Caudate nucleus (tissue), 63 donors: ENCODE measurements at places on chromosomes 6 and 20.

- DNase-seq = no peak
Observed at GRCh38 chr20:2694519-2694918, 1.9 kb downstream of the EBF4 start.

- no peak for DNase-seq
Observed at GRCh38 chr6:73610444-73611275, 43.1 kb downstream of the SLC17A5 start.

DNA sequence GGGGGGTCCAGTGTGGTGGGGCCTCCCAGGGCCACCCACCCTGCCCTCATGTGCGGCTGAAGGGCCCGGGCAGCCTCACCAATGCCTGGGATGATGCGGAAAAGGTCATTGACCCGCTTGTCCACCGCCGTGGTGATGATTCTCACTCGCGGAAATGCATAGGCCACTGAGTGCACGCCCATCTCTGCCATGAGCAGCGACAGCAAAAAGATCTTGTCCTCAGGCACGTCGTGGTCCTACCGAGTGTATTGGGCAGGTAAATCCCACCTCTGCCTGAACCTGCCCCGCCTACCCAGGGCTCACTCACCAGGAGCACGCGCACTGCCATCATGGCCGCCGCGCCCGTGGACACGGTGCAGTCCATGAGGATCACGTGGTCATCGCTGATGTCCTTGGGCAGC is 16.1 kb downstream of the UCKL1 start:
- DNase-seq = no peak

DNA sequence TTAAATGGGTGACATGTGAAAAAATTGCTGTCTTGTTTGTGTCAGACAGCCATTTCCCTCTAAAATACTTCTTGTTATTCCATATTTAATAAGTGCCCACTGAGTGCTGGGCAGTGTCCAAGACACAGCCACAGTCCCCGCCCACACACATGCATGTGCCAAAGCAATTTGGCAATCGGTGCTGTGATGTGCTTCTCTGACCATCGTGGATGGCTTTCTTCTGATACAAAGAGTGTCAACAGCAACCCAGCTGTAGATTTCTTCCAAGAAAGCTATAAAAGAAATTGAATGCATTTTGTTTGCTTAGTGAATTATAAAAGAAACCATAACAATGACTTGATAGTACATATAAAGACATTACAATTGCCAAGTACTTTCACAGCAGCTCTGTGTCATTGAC is 140.5 kb upstream of the ATXN1 start:
- no peak for DNase-seq

DNA sequence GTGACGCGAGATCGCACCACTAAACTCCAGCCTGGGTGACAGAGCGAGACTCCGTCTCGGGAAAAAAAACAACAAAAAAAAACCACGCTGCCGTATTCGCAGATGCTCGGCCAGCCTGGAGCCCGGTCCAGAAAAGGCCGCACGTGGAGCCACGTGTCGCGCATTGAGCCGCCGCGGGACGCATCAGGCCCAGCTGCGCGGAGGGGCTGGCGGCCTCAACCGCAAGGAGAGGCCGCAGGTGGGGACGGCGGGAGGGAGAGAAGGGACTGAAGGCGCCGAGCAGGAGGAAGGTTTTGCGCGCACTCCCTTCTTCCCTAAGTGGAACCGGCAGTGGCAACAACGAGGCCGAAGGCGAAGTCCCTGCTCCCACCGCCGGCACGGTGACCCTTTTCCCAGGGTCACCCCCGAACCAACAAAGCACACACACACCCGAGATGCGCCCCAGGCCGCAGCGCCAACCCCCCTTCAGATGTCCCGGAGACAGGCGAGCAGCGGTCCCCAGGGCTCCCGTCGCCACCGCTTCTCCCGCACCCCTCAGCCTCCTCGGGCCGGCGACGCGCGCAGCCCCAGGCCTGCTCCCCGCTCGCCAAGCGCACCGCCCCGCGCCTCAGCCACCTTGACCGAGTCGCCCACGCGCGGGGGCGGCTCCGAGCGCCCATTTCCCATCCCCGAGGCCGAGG is 681 bp downstream of the SYCP2 start:
- no peak for DNase-seq

- DNase-seq = no peak
Observed at GRCh38 chr6:109255946-109256640, 126.2 kb downstream of the CD164 start.

- DNase-seq = no peak
Observed at GRCh38 chr20:10192171-10192570, 26.5 kb upstream of the SNAP25 start.

GRCh38 chr20:16803965-16804792 is 56.0 kb downstream of the OTOR start:
- DNase-seq = no peak

DNA sequence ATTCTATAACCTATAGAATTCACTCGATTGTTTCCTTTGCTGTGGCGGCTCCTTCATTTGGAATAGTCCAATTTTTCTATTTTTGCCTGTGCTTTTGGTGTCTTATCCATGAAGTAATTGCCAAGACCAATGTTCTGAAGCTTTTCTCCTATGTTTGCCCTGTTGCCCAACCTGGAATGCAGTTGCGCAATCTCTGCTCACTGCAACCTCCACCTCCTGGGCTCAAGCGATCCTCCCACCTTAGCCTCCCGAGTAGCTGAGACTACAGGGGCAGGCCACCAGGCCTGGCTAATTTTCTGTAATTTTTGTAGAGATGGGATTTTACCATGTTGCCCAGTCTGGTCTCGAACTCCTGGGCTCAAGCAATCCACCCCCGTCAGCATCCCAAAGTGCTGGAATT is 163.5 kb downstream of the OR2B2 start:
- DNase-seq = no peak

- no peak for DNase-seq
Observed at GRCh38 chr6:120214088-120214499, 864.5 kb upstream of the MAN1A1 start.

DNA sequence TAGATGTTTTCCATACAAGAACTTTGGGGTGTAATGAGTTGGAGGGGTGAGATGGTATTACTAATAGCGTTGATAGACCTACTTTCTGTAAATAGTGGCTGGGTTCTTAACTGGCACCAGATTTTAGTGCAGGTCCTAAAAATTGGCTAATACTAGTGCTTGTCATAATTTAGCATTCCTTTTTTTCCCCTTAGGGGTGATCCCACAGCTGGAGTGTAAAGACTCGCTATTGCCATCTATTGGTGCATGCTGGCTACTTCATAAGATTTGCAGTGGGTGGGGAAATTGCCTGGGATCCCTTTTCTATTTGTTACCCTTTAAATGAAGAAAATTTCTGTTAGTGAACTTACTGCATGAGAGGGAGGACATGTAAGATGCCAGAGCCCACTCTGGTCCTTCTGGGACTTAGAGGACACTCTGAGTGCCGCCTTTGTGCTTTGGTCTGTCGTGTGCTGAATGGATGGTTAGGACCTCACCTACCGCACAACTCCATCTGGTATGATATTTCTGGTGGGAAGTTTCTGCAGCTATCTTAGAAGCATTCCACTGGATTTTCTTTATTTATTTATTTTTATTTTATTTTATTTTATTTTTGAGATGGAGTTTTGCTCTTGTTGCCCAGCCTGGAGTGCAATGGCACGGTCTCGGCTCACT is 195.5 kb downstream of the JARID2 start:
- DNase-seq = no peak

DNA sequence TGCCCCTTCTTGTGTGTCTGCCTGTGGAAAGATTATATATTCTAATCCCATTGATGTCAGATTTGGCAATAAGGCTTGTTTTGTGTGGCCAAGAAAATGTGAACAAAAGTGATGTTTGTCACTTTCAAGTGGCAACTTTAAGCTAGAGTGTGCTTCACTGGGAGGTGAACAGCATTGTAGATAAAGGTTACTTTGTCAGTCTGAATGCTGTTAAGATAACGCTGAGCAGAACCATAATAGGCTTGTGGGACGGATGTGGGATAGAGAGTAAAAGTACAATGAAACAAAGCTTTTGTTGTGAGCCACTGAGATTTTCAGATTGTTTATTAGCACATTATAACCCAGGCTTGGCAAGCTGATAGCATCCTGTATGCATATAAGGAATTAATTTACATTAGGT is 303.8 kb upstream of the MAN1A1 start:
- DNase-seq = no peak

DNA sequence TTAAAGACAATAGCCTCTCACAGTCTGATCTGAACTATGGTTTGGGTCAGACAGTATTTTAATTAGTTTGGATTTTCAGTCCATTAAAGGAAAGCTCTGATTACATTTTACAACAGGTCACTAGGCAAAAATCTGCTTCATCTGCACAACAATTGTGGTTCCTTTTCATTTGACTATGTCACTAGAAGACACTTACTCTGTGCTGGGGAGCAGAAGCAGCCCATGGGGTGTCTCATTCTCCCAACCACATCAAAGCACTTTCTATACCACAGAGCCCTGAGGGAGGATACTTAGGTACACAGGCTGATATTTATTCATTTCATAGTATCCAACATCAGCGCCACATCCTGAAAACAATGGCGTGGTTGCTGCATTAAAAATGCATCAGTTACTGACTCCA is 36.6 kb upstream of the HDAC2 start:
- DNase-seq = no peak

GRCh38 chr6:165630544-165630953 is 32.5 kb downstream of the PDE10A start:
- DNase-seq = no peak

GRCh38 chr6:158815379-158815724 is 3.8 kb downstream of the EZR start:
- DNase-seq = no peak

GRCh38 chr6:106783640-106784566 is 154.5 kb downstream of the QRSL1 start:
- no peak for DNase-seq

- no peak for DNase-seq
Observed at GRCh38 chr6:144908004-144908403, 622.9 kb downstream of the UTRN start.

- DNase-seq = peak; percentile 26
Observed at GRCh38 chr6:139881728-139882211, 507.3 kb upstream of the CITED2 start.

- no peak for DNase-seq
Observed at GRCh38 chr6:100780648-100781047, 100.5 kb downstream of the ASCC3 start.

- DNase-seq = no peak
Observed at GRCh38 chr6:10999994-11000393, 44.1 kb downstream of the ELOVL2 start.

GRCh38 chr6:15063253-15063853 is 182.5 kb upstream of the JARID2 start:
- no peak for DNase-seq

DNA sequence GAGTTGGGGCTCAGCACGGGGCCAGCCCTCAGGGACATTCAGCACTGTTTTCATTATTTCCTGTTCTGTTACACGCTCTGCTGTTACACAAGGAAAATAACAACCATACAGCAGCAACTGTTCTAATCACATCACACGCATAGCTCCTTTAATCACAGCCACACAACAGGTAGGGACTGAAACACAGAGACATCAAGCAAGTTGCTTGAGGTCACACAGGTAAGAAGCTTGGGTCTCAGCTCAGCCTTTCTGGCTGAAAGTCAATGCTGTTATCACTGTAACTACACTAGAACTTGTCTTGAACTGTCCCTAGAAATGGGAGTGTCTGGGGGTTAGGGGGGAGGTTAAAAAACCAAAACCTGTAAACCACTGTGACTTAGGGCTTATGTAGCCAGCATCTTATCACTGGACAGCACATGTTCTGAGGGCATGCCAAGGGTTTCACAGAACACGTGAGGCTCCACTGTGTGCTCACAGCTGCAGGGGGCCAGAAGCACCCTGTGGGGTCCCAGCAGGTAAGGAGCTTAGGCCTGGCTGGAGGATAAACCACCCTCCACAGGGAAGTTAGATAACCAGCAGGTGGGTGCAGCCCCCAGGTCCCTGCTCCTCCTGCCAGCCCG is 146.0 kb downstream of the EYA2 start:
- DNase-seq = no peak
